ENCODE measurements at places on chromosomes 6 and 20. TPM values are rescaled to one million over a fixed set of nuclear protein-coding genes. Genes with fewer than 3 reads are reported as not detected.

DNA sequence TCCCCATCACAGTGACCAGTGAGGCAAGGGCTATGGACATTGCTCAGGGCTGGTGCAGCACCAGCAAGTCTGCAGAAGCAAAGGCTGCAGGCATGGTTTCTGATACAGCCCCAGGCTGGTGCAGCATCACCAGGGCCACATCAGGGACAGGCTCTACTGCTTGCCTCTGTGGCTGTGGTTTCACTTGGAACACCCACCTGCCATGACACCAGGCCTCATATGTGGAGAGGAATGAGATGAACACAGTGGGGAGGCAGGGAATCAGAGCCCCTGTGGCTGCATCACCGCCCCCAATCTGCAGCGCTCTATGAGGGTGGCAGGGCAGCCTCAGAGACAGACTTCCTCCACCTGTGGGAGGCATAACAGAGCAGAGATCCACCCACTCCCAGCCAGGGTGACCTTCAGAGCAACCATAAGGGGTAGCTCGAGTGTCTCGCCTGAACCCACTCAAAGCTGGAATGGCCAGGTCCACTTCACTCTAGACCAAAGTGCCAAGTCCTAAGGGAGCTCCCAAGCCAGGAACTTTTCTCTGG is 7.9 kb downstream of the RING1 start:
- DNase-seq: no peak

Gene OR2J3
- not detected for total RNA-seq

DNA sequence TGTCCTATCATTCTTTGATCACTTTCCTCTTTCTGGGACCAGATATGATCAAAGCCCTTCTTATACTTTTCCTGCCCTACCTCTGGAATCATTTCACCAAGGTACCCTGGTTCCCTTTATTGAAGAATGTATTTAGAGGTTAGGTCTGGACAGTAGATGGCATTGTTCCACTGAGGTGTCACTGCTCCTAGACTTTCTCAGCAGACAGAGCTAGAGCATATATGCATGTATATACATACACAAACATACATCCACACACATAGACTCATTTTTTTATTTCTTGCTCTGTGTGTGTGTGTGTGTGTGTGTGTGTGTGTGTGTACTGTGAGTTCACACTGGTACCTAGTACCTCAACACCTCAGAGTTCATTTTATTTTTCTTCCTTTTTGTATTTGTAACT is 40.9 kb downstream of the PTPRA start:
- DNase-seq: no peak

Gene SPAG4
- 5.5 TPM for total RNA-seq

All from myocyte (in vitro differentiated cells).